Large intestine (tissue), 12 donors: ENCODE measurements at places on chromosomes 5 and 9.

- DNase-seq = no peak
Measured at GRCh38 chr5:173234129-173234790, 746 bp downstream of the NKX2-5 start.

GRCh38 chr9:121121582-121122087, 46.9 kb downstream of the CNTRL start:
- peak; percentile 92 for DNase-seq

GRCh38 chr5:143147902-143148301, 255.6 kb downstream of the NR3C1 start:
- no peak for DNase-seq

DNA sequence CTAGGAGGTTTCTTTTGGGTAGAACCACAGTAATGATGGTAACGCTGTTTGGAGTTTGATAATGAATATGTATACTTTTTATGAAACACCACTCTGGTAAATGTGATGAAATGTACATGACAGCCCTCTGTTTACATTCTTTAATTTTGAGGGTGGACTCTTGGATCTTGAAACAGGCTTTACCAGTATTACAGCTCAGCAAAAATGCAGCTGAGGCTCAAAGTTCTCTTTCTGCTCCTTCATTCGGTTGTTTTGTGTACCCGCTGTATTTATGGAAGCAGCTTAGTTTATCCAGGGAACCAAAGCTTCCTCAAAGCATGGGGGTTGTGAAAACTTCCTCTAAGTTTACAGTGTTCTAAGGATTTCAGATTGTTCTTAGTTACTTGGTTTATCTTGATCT, 11.1 kb downstream of the GAPVD1 start:
- peak; percentile 88 for DNase-seq

GRCh38 chr9:19999491-20000057, 210.7 kb upstream of the SLC24A2 start:
- DNase-seq = no peak

DNA sequence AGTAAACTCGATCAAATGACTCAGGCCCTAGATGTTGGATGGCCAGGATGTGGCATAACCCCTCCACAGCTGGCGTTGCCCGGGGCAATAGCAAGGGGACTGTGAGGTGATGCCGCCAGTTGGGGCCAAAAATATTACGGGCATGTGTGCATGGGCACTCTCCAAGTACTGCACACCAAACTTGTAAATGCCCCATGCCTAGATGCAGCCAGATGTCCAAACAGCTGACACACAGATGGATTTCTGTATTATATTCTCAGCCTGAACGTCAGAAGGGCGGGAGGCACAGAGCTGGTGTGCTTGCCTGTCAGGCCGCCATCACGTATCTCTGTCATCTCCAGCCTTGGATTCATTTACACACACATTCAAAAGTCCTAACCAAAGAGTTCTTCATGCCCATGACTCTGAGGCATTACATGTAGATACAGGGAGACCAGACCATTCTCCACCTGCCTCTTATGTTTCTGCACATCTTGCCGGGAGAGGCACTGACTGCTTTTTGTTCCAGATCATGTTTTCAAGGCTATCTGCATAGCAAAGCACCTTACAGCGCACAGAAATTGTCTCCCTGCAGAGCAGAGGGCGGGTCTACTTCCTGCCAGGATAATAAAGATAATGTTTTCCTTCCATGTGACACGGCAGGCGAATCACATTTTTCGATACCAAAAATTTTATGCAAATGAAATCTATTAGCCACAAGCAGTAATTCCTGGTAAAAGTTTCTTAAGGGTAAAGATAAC, 200.9 kb upstream of the ADAMTS16 start:
- no peak for DNase-seq

GRCh38 chr9:37801287-37801850, 772 bp downstream of the DCAF10 start:
- peak; percentile 38 for DNase-seq

- DNase-seq = no peak
Measured at GRCh38 chr9:83032065-83032625, 30.8 kb downstream of the RASEF start.

- no peak for DNase-seq
Measured at GRCh38 chr9:30235564-30235963, 2148.9 kb upstream of the ACO1 start.

GRCh38 chr9:9846557-9846956, 766.2 kb downstream of the PTPRD start:
- no peak for DNase-seq

DNA sequence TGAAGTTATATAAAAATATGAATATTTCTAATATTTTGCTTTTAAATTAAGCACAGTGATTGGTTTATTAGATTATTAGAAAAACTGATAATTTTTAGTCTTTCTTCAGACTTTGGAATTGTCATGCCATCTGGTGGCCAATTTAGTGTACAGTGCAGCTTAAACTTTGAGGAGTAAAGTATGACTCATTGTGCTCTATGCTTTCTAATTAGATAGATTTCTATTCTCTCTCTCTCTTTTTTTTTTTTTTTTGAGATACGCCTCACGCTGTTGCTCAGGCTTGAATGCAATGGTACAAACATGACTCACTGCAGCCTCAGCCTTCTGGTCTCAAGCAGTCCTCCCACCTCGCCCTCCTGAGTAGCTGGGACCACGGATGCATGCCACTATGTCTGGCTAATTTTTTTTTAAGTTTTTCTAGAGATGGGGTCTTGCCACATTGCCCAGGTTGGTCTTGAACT, 42.1 kb upstream of the GPR21 start:
- DNase-seq = peak; percentile 23

- DNase-seq = no peak
Measured at GRCh38 chr5:138824924-138825863, 49.9 kb downstream of the LRRTM2 start.

DNA sequence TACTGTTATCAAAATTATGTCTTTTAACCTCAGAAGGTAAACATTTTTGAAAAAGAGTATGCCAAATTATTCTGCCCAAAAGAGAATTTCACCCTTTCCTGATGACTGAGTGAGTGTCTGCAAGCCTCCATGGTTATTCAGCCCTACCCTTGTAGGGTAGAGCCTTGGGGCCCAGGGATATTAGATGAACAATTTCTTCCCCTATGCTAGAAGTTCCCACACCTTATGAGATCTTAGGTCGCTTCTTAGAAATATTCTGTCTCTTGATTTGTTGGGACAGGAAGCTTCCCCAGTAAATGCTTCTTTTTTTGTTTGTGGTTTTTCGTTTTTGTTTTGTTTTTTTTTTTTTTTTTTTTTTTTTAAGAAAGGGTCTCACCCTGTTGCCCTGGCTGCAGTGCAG, 3.1 kb downstream of the CRB2 start:
- DNase-seq = no peak

DNA sequence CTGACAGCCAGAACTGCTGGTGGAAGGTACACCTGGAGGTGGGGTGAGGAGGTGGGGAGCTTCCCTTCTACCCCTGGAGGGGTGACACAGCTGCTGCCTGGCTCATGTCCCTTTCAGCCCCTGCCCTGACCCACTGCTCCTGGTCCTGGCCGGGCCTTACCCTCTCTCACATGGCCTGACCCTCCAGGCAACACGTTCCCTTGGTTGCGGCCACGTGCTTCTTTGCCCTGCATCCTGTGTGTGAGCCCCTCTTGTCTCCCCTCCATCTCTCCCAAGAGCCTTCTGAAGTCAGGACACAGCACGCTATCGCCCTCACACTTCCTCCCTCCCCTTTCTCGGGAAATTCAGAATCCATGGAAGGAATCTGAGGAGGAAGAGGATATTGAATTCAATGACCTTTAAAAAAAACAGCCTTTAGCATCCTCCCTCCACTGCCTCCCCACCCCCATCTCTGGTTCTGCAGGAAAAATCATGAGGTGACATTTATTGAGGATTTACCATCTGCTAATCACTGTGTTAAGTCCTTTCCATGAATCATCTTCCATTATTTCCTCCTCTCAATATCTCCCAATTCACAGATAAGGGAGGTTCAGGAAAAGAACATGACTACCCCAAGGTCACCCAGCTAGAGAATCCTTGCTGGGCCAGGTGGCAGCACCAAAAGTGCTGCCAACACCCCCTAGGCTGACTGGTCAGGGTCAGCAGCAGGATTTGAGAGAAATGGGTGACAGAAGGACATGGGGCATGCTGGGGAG, 8.3 kb downstream of the AQP3 start:
- peak; percentile 20 for DNase-seq

DNA sequence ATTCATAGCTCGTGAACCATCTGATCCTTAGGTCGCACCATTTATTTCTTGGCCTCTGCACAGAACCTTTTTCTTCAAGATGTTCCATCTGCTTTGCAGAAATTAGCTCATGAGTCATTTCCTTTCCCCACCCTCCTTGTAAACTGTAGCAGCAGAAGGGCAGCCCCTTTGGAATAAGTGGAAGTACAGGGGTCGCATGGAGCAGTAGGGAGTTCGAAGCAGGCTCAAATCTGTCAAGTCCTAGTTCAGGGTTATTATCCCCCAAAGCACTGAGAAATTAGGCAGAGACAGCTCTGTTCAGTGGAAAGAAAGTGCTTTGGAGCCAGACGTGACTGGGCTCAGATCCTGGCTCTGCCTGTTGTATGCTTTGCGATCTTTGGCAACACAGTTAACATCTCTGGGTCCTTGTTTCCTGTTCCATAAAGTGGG, 84.2 kb downstream of the SGCD start:
- DNase-seq = peak; percentile 15
